Activated T-helper 1 cell treated with anti-CD3 and anti-CD28 coated beads, Interleukin-2, amount 50 U/mL, for 16 hours (primary cell): ENCODE measurements at places on chromosomes 4 and X.

GRCh38 chr4:149555146-149555545 is 260.5 kb downstream of the IQCM start:
- DNase-seq = no peak

DNA sequence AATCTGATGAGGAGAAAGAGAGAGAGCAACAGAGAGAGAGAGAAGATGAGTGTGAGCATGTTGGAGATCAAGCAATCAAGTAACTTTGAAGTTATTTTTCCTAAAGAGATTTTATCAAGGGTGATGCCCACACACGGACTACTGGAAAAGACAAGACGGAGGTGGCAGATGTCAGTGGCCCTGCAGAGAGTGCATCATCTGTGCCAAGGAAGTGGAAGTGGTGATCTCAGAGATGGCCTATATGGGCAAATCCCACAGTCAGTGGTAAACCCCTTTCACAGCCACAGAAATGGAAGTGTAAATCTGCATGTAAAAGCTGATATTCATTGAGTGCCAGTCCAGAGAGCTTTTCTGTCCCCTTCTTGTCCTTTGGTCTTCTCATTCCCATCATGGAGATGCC is 577.2 kb upstream of the AADAT start:
- no peak for DNase-seq

DNA sequence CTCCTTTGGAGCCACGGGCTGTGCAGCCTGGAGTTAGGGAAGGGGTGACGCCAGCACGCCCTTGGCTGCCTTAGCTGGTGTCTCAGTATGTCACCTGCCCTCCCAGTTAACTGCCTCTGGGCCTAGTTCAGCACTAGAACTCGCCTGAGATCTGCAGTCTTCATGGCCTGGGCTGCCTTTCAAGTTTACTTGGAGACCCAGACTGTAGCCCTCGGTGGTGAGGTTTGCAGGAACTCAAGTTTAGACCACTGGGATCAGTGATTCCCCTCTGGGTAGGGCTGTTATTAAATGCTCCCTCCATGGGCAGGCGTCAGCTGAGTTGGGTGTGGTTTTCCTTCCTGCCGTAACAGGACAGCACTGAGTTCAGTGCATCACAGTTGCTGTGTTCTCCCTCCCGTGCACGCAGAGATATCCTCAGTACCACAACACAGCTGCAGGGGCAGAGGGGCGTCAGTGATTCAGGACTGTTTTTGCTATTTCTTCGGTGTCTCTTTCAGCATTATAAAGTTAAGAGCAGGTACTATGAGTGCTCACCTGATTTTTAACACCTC is 30.5 kb downstream of the PLAC8 start:
- DNase-seq = no peak

DNA sequence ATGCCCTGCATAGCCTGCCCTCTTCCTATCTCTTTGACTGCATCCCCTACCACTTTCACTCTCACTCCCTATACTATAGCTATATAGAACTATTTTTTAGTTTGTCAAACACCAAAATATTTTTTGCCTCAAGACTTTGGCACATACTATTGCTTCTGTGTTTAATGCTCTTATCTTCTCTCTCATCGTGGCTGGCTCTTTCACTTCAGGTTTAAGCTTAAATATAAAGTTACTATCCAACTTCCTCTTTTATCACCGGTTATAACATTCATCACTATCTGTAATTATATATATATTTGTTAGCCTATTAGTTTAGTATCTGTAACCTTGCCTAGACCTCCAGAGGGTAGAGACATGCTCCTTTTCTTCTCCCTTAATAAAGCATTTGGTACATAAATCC is 11.5 kb upstream of the HMGB2 start:
- DNase-seq = no peak

DNA sequence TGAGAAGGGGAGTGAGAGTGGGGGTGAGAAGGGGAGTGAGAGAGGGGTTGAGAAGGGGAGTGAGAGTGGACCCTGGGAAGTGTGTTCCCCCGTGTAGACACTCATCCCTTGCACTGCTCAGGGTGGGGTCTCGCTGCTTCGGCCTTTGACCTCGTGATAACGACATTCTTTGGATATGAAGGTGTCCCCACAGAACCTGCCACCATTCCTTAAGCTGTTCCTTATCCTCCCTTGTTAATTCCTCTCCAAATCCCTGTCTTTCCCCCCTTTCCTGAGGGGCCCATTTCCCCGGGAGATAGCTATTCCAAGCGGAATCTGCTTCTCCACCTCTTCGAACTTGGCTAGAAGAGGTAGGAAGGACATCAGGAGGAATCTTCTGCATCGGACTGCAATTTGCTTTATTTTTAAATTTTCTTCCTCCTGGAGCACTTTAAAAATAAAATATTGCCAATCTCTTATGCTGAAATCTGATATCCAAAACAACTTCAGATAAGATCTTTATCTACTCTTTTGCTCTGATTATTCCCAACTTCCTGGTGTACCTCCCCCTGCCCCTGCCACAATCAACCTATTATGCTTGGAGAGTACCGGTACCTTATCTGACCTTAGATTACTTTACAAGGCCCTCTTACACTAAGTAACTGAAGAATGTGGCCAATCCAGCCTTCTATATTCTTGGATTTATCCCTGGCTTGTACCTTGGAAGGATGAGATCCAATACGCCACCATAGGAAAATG is 15.6 kb downstream of the TRIML1 start:
- DNase-seq = no peak
